Activated naive CD8-positive, alpha-beta T cell treated with anti-CD3 and anti-CD28 coated beads, Interleukin-2, amount 10 ng/mL, durations not matched to agents 7 days and 5 days (primary cell): ENCODE measurements at places on chromosomes 12 and 14.
A peak's percentile ranks its signal among the peaks of the same experiment; 100 is the strongest.

- DNase-seq: no peak
Observed at GRCh38 chr12:125166041-125166440, 100.8 kb downstream of the AACS start.

GRCh38 chr12:54561164-54561563, 11.8 kb downstream of the PDE1B start:
- DNase-seq: peak; percentile 44

DNA sequence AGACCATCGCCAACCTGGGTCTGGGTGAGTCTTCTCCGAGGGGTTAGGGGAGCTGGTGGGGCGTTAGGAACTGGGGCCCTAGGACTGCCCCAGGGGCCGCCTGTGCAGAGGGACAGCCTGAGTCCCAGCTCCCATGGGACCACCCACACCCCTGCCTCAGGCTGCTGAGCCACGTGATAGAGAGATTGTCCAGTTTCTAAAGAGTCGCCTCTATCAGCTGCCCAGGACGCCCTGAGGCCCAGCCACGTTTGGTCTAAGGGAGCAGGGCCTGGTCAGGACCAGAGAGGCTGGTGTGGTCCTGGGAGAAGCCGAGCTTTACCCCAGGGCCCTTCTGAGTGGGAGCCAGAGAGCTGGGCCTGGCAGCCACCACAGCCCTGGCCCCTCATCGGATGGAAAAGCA, 107.1 kb downstream of the LGMN start:
- no peak for DNase-seq

- no peak for DNase-seq
Observed at GRCh38 chr12:119829439-119829838, 47.7 kb downstream of the CIT start.

GRCh38 chr14:98960617-98961013, 311.4 kb downstream of the BCL11B start:
- no peak for DNase-seq

DNA sequence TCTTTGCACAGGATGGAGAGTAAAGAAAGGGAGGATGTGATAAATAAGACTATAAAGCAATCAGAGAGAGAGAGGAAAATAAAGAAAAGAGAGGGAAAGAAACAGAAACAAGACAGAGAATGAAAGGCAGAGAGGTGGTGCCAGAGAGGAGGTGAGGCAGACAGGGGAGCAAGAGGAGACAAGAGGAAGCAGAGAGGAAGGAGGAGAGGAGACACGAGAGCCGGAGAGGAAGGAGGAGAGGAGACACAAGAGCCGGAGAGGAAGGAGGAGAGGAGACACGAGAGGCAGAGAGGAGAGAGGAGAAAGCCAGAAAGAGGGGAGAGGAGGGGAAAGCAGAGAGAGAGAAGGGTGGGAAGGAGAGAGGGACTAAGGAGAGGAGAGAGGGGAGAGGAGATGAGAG, 125.2 kb downstream of the PAPOLA start:
- DNase-seq: no peak

- no peak for DNase-seq
Observed at GRCh38 chr12:126430921-126431320, 1365.7 kb downstream of the AACS start.

GRCh38 chr12:110717037-110717436, 25.7 kb downstream of the PPP1CC start:
- DNase-seq: no peak

DNA sequence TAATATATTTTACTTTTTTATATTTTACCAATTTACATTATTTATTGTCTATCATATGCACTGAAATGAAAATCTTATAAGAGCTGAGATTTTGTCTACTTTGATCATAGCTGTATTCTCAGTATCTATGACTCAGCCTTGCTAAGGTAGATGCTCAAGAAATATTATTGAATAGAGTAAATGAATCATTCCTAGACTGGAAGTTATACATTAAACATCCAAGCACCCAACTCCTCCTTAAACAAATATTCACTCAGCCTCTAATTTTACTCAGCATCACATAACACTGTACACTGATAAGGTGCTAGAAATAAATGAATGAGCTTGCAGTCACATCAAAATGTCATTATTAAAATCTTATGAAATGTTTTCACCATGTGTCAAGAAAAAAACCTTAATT, 1424.9 kb downstream of the LRFN5 start:
- DNase-seq: no peak

DNA sequence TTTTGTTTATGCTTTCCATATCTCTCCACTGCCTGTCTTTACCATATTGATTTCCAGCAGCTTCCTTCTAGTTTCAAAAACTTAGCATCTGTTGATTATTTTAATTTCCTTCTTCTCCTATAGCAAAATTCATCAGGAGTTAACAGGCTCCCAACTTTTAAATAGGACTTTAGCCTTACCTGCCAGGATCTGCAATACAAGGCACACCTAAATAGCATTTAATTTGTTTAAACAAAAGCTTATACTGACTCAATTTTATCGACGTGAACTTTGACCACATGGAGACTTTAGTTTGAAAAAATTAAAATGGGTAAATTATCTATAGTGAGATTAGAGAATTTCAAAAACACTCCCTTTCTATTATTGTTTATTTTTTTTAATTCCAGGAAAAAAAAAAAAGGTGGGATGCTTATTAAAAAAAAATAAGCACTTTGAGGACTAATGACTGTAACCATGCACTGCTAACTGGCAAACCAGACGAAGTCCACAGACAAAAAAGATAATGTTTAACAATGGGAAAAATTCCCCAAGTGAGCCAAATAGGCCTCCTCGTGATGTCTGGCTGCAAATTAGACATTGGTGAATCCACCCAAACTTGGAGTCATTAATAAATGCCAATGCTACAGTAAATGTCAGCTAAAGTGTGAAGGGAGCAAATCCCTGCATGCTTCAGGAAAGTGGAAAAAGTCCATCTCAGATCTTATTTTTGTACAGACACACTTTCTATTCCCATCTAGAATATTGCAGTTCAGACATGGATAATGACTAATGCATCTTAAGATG, 40.7 kb downstream of the RMST start:
- DNase-seq: no peak

DNA sequence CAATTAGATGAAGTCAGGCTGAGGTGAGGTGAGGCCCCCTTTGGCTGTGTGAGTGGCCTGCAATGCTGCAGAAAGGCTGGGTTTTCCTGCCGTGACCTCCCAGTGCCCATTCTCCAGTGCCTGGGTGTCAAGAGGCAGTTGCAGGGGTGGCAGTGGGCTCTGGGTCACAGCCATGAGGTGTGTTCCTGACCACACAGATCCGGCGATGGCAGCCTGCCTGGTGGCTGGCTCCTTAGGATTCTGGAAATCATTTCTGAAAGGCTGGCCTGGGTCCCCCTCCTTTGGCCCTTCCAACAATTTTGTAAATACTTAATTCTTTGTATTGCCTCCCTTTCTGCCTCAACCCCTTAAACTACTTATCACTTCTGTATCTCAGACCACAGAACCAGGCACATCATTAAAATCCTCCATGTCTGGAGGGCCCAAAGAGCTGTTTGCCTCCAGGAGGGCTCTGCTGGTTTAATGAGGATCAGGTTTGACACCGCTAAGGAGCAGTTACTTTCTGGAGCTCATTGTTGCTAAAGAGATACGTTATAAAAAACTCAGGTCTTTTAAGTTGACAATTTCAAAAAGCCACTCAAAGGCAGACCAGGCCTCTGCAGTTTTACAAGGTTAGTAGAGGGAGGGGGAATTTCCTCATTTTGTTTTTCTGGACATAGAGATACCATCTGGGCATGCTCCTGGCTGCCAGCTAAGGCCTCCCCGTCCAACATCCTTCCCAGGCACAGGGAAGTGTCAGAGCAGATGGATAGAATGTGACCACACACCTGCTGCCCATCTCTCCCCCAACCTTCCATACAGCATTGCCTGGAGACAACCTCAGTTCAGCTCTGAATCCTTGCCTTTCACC, 204.4 kb downstream of the FOXN3 start:
- no peak for DNase-seq

GRCh38 chr14:95296966-95297365, 22.7 kb downstream of the CLMN start:
- no peak for DNase-seq

- DNase-seq: no peak
Observed at GRCh38 chr12:119480551-119480950, 113.0 kb upstream of the TMEM233 start.
